NCI-H226 (cell line): ENCODE measurements at places on chromosomes 5 and 9.

DNA sequence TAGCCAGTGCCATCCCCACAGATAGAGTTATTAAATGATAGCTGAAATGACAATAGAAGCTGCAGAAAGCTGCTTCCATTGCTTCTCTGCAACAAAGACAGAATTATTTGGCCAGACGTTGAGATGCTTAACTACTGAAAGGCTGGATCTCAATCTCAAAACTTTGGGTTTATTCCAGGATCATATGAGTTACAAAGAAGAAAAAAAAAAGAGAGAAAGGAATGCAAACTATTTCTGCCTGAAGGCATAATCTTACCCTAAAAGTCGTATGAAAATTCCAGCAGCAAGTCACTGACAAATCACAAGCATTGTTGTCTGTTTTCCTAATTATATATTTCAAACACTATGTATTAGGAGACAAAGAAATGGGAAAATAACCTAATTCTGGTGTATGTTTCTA, 12.8 kb upstream of the TYRP1 start:
- DNase-seq, result peak; percentile 74

DNA sequence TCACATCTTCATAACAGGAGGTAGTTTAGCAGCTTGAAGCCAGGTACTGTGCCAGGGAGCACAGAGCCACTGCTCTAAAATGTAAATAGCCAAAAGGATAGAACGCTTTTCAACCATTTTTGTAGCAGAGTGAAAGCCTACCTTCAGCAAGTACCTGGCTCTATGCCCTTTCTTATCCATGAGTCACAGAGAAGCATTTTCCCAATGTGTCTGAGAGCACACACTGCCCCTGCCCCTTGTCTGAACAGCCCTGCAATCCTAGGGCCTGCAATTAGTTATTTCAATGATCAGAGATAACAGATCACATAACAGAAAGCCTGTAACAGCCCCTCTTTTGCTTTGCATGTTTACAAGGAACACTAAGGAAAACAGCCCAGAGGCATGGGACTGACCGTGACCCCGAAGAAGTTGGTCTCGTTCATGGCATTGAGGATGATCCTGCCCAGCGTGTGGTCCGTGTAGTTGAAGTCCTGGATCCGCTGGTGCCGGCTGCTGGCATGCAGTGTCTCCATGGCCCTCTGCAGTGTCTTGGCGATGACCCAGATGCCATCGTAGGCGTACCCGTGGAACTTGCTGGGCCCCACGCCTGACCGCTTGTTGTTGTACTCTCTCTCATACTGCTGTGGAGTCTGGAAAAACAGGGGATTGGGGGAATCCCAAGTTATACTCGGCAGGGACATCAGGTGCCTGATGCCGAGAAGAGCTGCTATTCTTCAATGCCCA, 198.3 kb upstream of the TBC1D2 start:
- DNase-seq, result no peak

DNA sequence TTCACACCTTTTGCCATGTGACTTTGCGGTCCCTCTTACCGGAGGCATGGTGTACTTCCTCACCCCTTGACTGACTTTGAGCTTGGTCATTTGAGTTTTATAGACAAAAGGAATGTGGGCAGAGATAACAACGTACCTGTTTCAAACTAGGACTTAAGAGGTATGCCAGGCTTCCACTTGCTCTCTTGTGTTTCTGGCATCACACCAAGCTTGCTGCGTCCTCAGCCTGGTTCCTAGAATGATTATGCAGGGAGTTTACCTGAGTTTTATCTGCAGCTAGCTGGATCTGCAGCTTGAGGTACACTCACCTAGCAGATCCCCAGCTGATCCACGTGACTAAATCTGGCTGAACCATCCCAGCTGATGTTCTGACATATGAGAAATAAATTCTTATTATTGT, 66.2 kb downstream of the PLK2 start:
- DNase-seq, result no peak

DNA sequence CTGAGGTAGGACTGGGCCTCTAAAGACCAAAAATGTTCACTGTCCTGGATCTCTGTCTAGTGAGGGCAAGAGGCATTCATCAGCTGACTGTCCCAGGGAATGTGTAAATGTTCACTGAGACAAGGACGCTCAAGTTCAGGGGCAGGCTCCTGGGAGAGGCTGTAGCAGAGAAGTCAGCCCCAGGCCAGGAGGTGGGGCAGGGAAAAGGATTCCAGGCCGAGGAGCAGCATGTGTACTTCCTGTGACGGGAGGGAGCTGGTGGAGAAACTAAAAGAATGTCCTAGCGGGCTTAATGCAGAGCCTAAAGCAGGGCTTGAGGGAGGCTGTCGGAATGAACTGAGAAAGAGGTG, 205.8 kb downstream of the GABBR2 start:
- no peak for DNase-seq

DNA sequence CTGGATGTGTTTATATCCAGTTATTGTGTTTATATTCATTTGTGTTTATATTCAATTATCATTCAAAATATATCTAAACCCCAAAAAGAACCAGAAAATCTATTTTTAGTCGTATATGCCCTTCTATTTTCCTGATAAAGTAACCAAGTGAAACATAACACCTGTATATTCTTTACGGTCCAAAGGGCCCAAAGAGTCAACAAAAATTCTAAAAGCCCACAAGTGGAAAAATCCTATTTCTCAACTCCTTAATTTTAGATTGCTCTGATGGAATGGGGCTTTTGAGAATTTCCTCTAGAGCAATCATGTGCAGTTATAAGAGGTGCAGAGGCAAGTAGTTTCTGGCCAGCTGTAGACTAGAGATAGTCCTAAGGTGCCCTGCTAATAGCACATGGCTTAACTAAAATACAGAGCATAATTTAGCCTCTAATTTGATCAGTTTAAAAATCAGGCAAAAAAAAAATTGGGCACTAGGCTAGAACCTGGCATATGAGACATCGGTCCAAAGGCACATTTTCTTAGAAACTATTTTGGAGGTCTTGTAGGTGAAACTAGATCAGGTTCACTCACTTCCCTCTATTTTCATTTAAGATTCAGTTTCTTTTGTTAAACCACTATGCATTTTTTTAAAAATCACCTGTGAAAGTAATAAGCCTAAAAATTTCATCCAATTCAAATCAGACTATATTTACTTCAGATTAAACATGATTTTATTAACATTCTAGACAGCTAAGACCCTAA, 256.0 kb downstream of the FBXL17 start:
- no peak for DNase-seq
